ENCODE measurements at places on chromosomes 13 and 19.

GRCh38 chr13:81686877-81687276, 1346.0 kb upstream of the SPRY2 start:
- no peak for DNase-seq

DNA sequence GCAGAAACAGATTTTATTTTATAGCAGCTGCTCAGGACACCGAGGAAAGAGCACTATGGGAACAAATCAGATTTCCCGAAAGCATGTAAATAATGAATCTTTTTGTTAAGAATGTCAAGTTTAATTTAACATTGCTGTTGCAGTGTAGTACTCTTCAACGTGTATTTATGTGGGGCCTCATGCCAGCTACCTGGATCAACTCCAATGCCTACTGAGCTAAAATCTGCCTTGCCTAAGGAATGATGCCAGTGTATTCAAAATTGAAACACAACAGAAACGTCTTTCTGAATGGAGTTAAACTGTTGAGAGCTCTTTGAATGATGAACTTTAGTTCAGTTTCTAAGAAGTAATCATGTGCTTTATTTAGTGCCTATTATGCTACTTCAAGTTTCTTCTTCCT, 1379.8 kb upstream of the ATXN8OS start:
- DNase-seq = no peak

- DNase-seq = no peak
Observed at GRCh38 chr13:113548778-113549621, 35.6 kb upstream of the TFDP1 start.

DNA sequence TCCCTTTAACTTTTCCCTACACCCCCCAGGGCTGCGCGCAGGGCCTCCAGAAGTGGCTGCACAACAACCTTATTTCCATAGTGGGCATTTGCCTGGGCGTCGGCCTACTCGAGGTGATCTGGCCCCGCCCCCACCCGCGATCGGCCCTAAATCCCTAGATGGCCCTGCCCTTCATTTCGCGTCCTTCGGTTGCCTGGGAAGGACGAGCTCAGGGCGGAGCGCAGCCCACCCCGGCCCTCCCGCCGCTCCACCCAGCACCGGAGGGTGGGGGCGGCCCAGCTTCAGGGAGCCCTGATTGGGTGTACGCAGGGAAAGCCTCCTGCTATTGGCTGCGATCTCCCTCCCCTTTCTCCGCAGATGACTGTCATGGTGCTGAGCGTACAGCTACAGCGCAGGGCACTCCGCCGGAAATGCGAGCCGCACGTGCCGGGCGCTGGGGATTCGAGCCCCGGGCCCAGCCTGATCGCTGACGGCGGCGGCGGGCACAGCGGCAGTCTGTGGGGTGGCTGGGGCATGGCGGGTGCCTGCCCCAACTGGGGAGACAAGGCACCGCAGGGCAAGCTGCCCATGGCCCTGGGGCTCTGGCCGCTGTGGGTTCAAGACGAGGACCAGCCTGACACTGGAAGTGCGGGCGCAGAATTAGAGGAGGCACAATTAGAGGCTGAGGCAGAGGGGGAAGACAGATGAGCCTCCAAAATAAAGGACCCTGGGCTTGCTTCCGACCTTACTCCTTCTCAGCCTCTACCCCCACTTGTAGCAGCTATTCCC, 4.3 kb downstream of the CD37 start:
- no peak for DNase-seq

GRCh38 chr13:84645196-84646012, 763.1 kb upstream of the SLITRK1 start:
- no peak for DNase-seq

DNA sequence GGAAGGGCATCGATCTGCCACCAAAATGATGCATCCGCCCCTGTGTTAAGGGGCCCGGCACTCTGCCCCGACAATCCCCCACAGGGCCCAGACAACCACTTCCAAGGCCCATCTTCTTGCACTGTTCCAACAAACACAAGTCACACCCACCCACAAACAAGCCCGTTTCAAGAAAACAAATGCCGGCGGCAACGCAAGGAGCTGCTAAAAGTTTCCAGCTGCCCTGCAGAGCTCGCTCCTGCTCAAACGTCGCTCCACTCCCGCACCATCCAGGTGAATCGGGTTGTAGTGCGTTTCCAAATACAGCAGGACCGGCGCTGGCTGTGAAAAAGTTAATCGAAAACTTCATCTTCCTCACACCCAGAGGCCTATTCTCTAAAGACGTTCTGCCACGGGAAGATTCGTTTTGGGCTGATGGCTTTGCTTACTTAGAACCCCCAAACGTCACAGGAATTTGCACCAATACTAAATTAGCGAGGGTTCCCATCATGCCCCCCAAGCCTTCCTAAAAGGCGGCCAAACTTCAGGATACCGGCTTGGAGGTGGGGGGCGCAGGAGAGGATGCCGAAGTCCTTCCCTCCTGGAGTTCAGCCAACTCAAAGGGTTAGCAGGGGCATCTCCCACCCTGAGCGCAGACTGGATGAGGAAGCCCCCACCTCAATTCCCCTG, 107.4 kb upstream of the DOCK9 start:
- peak; percentile 28 for DNase-seq

DNA sequence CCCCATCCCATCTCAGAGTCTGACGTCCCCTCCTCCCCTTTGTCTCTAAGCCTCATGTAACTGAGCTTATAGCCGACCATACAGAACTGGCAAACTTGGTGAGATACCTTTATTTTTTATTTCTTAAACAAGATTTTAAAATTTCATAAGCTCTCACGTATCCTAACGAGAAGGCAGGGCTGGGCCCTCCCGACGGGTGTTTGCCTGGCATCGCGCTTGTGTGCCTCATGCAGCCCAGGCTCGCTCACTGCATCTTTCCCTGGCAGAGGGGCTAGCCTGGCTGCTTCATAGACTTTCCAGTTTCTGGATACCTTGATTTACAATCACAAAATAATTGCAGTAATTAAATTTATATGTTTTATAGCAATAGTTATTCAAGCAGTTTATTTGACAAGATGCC, 69.0 kb downstream of the GGACT start:
- no peak for DNase-seq

- no peak for DNase-seq
Observed at GRCh38 chr13:21078501-21078900, 17.1 kb upstream of the LATS2 start.

DNA sequence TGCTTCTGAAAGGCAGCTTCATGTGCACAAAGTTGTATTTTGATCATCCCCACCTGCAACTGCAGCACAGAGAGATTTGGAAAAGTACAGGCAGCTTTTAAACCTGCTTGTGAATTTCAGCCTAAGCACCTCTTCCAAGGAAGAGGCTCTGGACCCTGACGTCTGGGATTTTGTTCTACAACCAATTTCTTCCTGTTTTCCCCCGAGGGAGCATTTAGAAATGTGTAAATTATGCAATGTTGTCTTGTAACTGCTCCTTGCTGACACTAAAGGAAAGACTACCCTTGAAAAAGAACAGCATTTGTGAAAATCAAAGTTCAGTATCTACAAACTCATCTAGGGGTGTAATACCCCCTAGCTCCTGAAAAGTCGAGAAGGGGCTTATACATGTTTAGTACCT, 15.4 kb downstream of the MED26 start:
- no peak for DNase-seq

DNA sequence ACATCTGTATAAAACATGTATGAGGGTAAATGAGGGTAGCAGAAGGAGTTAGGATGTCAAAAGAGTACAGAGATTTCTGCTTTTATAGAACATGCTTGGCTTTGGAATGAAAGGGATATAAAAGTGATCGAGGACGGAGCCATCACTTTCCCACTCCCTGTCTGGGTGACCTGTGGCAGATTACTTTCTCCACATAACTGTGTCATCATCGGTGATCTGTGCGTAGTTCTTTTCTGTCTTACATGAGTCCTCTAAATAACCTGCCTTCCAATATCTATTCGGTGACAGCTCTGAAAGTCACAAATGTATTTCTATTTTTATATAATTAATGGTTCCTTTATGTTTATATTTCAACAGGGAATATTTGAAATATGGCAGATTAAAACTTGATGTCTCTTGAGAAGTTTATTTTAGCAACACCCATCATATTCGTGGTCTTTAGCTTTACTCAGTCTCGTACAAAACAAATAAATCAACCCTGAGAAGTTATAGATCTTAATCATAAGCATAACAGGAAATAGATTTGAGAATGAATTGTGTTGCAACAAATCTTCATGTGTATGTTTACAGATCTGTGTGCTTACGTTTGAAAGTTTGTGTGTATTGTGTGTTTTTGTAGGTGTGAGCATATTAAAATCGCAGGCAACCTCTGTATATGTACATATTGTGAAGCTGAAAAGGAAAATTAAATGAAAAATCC, 1094.3 kb downstream of the EFNB2 start:
- no peak for DNase-seq

DNA sequence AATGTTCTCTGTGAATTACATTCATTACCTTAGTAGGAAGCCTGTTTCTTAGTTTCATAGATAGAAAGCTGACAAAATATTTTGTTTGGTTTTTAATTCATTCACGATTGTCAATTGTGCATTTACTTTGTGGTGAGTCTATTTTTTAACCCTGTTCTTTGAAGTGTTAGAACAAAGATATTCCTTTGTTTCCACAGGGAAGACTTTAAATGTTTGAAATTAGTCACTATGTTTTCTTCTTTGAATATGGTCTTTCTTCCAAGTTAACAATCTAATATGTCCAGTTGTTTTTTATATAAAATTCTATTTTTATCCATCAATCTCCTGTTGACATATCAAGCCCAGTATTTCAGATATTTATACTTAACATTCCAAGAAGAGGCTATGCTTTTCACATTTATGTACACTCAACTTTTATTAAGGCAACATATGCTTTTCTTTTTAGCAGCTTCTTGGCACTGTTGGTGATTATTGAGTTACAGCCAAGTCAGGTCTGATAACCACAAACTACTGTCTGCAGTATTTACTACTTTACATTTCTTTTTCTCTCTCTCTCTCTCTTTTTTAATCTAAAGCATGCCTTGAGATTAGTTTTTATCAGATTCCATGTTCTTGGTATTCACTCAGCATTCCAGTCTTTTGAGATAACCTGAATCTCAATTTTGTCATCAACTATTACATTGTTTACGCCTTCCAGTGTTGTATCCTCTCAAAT, 812.8 kb upstream of the SLC10A2 start:
- DNase-seq = no peak

DNA sequence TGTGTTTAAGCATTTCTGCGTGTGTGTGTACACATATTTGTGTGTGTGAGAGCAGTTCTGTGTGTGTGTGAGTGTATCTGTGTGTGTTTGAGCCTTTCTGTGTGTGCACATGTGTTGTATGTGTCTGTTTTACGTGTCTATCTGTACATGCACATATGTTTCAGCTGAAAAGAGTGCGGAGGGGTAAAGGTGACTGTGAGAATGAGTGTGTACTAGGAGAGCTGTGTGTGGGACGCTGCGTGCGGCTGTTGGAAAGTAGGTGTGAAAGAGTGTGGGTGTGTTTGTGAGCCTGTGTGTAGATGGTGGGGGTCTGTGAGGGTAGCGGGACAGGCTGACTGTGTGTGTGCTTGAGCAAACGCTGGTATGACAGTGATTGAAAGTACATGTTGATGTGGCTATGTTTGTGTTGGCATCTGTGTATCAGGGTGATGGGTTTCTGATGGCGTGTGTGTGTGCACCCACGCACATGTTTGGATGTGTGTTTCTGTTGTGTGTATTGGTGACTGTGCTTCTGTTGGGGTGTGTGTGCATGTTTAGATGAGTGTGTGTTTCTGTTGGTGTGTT, 7.5 kb upstream of the TPM4 start:
- no peak for DNase-seq

- no peak for DNase-seq
Observed at GRCh38 chr19:45293682-45294081, 29.0 kb downstream of the CKM start.

GRCh38 chr13:30088312-30088855, 219.0 kb downstream of the KATNAL1 start:
- no peak for DNase-seq

DNA sequence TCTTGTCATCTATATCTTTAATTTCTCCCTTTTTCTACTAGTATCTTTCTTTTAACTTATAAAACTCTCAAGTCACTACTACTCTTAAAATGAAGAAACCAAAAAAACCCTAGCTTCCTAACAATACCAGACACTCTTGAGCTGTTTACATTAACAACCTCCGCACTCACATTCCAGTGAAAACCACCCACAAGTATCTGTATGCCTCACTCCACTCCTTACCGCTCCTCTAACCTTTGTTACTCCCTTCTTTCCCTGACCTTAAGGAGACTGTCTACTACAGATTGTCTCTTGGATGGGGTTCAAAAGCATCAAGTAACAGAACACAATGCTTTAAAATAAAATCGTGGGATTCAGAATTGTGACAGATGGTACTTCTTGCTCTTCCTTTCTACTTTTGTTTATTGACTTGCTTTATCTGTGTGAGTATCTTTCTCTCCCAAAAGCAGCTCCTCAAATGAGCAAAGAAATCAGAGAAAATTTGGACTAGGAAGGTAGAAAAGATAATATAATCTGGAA, 110.0 kb upstream of the FBXL3 start:
- no peak for DNase-seq

DNA sequence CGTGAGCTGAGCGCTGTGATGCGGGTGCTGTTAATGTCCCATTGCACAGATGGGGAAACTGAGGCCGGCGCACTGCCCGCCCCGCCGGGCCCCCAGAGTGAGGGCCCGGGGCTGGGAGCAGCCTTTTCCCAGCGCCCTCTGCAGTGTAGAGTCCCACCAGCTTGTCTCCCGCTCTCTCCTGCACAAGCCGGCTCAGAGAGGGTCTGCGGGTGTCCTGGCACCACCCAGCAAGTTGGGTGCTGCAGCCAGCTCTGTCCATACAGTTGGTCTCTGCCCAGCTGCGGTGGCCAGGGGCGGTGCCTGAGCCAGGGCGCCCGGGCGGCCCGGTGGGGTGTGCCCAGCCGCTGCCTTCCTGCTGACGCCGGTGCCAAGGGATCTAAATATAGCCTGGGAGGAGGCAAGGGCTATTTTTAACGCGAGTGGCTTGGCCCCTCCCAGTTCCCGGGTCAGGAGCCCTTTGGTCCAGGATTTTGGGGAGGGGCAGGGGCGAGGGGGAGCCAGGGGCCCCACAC, 19.3 kb downstream of the GADD45B start:
- DNase-seq = peak; percentile 51

DNA sequence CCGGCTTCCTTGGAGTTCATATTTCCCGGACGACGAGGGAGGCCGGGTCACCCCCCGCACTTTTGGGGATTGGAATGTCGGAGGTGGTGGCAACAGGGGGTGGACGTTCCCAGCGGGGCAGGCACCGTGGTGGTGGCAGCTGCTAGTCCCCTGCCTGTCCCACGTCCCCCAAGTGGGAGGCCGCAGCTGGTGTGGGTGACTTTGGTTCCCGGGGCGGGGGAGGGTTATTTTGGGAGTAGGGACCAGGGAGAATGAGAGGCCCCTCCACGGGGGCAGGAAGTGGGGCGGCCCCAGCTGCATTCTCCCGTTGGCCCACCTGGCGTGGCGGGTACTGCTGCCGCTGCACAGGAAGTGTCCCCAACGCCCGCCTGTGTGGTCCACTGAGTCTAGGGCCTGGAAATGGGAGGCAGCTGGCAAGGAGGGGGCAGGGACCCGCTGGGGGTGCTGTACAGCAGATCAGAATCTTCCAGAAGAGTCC, 11.1 kb upstream of the PLIN3 start:
- no peak for DNase-seq

GRCh38 chr13:79282976-79283375, 123.1 kb downstream of the RBM26 start:
- DNase-seq = no peak

- no peak for DNase-seq
Observed at GRCh38 chr13:30871588-30872275, 34.3 kb upstream of the MEDAG start.

GRCh38 chr13:28755546-28755870, 36.7 kb upstream of the SLC46A3 start:
- DNase-seq = no peak

Measured in CD4-positive, alpha-beta T cell treated with Interleukin-10 for 1 hour (primary cell).